Activated CD4-positive, alpha-beta T cell treated with anti-CD3 and anti-CD28 coated beads, Interleukin-2, Interleukin-6, amounts not matched to agents 100 ng/mL and 50 ng/mL, durations not matched to agents 16 hours and 8 hours (primary cell): ENCODE measurements at places on chromosomes 6 and 20.
A peak's percentile ranks its signal among the peaks of the same experiment; 100 is the strongest.

DNA sequence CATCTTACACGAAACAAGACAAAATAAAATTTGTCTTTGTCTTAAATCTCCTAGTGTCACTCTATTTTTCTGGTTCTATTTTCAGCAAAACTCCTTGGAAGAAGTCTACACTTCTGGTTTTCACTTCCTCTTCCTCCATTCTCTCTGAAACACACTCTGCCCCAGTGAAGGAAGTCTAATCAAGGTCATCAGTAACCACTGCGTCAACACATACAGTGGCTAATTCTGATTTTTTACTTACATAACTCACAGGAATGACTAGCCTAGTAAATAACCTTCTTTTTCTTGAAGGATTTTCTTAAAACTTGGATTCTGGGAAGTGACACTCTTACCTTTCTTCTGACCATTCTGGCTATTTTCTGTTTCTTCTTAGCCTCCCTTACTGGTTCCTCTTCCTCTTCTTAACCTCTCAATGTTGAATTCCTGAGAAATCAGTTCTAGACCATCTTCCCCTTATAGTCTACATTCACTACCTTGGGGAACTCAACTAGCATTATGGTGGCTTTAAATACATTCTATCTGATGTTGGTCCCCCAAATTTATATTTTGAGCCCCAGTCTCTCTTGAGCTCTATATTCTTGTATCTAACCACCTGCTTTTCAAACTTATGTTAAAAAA, 37.5 kb downstream of the AIG1 start:
- DNase-seq, result no peak

DNA sequence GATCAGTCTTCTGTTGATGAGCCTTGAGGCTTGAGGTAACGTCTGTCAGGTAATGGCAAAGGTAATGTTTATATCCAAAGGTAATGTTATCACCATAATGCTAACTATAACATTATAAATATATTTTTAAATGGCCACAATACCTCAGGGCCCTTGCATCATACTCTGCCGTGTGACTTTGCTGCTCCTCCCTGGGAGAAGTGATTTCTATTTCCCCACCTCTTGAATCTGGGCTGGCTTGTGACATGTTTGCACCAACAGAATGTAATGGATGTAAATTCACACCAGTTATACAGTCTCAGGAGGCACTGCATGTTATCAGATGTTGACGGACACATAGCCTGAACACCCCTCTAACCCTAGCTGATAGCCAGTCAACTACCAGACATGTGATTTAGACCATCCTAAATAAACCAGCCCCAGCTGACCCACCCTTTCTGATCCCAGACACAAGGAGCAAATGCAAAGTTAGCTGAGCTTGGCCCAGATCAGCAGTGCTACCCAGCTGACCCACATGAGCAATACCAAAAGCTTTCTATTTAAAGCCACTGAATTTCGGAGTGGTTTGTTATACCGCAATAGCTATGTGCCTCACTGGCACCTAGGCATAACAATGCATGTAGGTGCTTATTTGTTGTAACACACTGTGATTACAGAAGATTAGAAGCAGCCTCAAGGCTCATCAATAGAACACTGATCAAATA, 93.8 kb upstream of the SIRPA start:
- no peak for DNase-seq

DNA sequence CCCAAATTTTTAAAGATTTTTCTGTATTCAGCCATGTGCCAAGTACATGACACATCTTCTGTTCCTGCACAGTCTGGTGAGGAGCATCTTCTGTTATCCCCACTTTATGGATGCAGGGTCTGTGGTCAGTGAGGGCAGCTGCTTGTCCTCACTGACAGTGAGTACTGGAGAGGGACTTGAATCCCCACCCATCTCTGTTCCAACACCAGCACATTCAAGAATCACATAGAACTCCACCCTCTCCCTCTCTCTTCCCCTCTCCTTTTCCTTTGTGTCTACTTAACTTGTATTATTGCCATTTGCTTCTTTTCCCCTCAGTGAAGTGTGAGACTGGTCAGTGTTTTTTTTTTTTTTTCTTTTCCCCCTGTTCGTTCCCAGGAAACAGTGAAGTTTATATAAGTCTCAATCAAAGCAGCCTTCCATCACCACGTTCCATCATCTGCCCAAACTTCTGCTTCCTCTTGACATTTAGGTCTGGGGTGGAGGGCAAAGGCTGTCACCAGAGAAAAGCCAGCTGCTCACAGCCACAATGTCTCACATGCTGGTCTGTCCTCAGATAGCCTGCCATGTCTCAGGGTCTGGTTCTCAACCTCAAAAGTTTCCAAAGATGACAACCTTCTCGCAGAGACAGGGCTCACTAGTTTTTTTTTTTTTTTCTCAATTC, 110.0 kb upstream of the SSTR4 start:
- no peak for DNase-seq

DNA sequence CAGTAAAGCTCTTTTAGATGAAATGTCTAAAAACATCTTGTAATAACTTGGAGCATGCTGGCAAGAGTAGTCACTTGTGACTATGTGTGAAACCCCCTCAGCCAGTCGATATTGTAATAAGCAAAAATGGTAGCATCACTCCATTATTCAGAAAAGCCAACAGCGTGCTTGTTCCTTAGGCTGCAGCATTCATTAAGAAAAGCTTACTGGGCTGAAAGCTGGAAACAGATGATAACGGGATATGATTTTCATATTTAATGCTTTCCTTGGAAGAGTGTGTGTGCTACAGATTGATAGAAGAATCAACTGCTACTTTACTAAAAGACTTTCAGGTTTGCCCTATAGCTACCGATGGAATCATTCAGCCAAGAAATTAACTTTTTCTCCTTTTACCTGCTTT, 20.3 kb downstream of the KIZ start:
- no peak for DNase-seq

- no peak for DNase-seq
Observed at GRCh38 chr6:167474725-167475124, 149.8 kb downstream of the TTLL2 start.

GRCh38 chr6:36666826-36667591, 11.5 kb upstream of the CDKN1A start:
- DNase-seq, result no peak

- DNase-seq, result peak; percentile 25
Observed at GRCh38 chr6:158046201-158047126, 64.8 kb downstream of the SYNJ2 start.

- no peak for DNase-seq
Observed at GRCh38 chr20:58469616-58470015, 45.6 kb downstream of the APCDD1L start.

DNA sequence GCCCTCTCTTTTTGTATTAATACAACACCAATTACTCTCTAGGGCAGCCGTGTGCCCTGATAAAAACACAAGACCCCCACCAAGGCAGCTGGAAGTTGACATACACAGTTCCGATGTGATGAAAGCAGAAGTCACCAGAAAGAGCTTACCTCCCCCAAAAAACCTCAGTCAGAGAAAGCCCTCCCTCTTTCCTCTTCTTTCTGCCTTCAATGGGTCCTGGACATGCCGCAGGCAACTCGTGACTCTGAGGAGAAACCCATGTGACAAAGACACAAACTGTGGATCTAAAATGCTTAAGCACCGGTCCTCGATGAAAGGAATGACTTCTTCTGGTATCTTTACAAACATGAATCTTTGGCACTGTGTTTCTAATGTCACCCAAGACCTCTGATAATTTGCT, 117.7 kb upstream of the CCDC28A start:
- DNase-seq, result no peak

DNA sequence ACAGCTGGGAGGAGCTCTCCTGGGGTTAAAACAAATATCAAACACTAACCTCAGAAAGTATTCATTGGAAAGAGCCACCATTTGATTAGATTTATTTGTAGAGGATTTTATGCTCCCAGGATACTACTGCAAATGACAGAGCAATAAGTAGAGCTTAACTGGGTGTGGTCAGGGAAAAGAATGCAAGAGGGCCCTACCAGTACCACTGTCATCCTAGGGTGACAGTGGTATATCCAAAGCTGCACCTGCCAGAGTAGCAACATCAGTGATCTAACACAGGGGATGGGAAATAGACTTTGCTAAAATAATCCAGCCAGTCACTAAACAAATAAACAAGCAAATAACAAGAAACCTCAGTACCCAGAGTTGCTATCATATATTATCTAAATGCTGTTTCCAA, 29.7 kb downstream of the ERGIC3 start:
- DNase-seq, result no peak

DNA sequence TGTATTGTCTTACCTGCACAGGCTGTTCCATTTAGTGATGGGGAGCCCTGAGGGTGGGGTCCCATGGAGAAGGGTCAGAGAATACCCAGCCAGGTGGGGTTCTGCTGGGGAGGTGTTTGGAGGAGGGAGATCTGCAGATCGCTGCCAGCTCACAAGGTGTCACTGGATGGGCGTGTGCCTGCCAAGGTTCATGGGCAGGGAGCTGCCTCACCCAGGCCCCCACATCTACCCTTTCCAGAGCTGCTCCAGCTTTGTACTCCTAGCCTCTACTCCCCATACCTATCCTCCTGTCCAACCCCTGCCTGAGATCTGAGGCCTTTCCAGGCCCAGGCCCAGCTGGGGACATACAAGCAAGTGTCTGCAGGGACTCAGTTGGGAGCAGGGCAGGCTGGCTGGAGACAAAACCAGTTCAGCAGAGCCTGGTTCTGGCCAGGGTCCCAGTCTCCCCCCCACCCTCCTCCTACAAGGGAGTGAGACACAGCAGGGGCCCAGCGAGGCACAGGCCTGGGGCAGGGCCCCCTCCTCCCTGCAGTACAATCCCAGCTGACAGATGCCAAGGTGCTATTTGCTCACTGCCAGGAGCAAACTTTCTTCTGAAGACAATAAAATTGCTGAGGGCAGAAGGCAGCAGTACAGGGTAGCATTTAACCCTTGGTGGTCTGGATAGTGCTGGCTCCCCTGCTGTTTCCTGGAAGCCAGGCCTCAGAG, 19.7 kb downstream of the SPDEF start:
- DNase-seq, result no peak

- no peak for DNase-seq
Observed at GRCh38 chr20:19095762-19096161, 116.7 kb upstream of the SLC24A3 start.

- no peak for DNase-seq
Observed at GRCh38 chr20:54176610-54177009, 2.8 kb upstream of the CYP24A1 start.

DNA sequence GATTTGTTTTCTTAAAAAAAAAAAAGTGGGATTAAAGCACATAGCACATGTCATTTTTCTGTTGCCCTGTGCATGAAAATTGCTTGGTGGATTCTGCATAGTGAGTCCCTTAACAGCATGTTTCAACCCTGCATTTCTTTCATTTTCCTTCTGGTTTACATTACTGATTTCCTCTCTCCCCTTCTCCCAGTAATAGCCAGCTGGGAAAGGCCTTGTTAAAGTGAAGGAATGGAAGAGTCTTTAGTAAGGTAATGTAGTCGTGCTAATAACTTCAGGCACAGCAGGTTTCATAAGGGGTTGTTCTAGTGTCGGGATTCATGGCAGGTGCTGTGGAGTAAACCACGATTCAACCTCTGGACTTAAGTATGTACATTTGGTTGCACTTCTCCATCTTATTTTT, 202.4 kb downstream of the FARS2 start:
- no peak for DNase-seq

GRCh38 chr6:108407904-108408827, 113.3 kb downstream of the AFG1L start:
- no peak for DNase-seq

- DNase-seq, result no peak
Observed at GRCh38 chr6:17865798-17866725, 121.4 kb downstream of the KIF13A start.

GRCh38 chr6:169345146-169345545, 91.5 kb upstream of the THBS2 start:
- no peak for DNase-seq

- DNase-seq, result no peak
Observed at GRCh38 chr6:104973404-104973803, 16.5 kb downstream of the LIN28B start.

- no peak for DNase-seq
Observed at GRCh38 chr6:149031201-149031858, 284.5 kb downstream of the UST start.

DNA sequence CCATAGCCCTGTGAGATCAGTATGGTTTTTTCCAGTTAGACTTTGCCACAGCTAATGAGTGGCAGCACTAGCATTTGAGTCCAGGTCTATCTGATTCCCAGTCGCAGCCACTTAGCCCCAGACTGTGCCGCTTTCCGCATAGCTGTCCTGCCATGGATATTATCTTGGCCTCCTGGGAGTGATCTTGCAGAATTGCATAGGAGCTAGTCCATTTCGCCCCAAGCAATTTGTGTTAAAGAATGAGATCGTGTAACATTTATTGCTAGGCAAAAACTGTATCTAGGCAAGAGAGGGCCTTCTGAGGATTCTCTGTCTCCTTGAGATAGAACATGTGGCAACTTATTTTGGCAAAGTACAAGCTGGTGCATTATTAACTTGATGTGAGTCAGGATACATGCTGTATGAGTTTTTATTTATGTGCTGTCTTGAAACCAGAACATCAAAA, 74.2 kb downstream of the EZR start:
- no peak for DNase-seq

- DNase-seq, result no peak
Observed at GRCh38 chr6:117194978-117195377, 70.4 kb upstream of the VGLL2 start.

DNA sequence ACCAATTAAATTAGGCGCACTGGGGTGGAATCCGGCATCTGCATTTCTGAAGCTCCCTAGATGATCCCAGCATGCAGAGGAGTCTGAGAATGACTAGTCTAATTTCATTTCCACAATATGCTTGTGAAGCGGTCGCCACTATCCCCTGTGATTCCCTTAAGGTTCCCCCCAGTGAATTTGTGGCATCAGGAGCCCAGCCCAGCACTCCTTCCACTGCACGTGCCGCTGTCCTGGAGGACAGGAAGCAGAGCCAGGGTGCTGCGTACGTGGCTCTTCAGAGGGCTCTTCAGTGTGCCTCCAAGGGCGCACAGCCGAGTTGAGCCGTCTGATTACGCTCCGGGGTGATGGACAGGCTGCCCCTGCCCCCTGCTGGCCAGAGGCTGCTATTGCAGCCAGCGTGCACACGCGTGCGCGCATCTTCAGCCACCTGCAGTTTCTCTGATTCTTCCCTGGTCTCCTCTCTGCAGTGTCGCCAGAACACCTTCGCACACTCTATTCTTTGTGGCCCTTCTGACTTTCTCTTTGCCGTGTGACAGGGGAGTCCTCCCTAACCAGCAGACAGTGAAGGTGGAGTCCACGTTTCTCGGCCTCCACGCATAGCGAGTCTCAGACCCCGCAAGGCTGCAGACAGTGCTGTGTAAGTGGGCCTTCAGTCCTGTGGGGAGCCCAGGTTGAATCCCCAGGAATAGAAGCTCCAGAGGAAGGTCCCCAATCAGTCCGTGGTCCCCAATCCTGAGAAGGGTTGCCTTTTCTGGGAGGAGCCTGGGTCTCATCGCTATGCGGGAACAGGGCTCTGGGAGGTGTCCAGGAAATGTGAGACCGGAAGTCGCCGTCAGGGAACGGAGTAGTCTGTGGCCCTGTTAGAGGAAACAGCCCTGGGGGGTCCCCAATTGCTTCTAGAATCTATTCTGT, 16.5 kb upstream of the NCR2 start:
- DNase-seq, result peak; percentile 91
